ENCODE measurements at places on chromosomes 7 and 10.

DNA sequence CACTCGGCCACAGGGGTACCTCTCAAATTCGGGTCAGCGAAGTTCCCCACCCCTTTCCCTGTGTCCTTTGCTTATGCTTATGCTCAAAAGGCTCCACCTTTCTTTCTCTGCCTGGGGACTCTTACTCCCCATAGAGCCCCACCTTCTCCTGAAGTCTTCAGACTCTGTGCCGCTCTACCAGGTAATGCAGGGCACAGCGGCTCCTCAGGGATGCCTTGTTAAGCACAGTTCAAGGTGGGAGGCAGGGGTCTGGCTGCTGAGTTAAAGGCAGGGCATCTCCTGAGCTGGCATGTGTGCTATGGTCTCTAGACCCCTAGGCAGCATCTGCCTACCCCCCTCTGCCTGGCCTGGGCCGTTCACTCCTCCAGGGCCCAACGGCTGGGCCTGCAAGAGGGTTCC is 3.0 kb upstream of the CXCL12 start:
- H3K27me3 ChIP-seq = peaks cover 66% of the 10 kb centered on the region
- no peaks in the 10 kb centered on the region for H3K36me3 ChIP-seq
- H3K4me3 ChIP-seq = no peak overlapping the region
- no peak overlapping the region for H3K27ac ChIP-seq
- DNase-seq = no peak

GRCh38 chr7:94324380-94325121 is 70.1 kb upstream of the COL1A2 start:
- DNase-seq = no peak
- H3K27ac ChIP-seq = no peak overlapping the region
- H3K4me1 ChIP-seq = no peaks in the 10 kb centered on the region
- no peak overlapping the region for H3K4me3 ChIP-seq
- H3K27me3 ChIP-seq = no peaks in the 10 kb centered on the region

GRCh38 chr7:17056491-17057142 is 174.8 kb upstream of the AGR3 start:
- H3K4me3 ChIP-seq = no peak overlapping the region
- H3K27me3 ChIP-seq = peaks cover 3% of the 10 kb centered on the region
- no peak overlapping the region for H3K27ac ChIP-seq
- DNase-seq = no peak
- peaks cover 10% of the 10 kb centered on the region for H3K36me3 ChIP-seq

GRCh38 chr10:117350909-117351308 is 24.3 kb downstream of the PDZD8 start:
- H3K4me1 ChIP-seq = peaks cover 24% of the 10 kb centered on the region
- DNase-seq = no peak
- H3K4me3 ChIP-seq = no peak overlapping the region
- H3K27me3 ChIP-seq = no peaks in the 10 kb centered on the region
- no peak overlapping the region for H3K27ac ChIP-seq
- H3K36me3 ChIP-seq = peaks cover 5% of the 10 kb centered on the region

- no peak for DNase-seq
- no peak overlapping the region for H3K4me3 ChIP-seq
- peak overlapping the region; percentile 2 for H3K27ac ChIP-seq
These were observed 20.7 kb downstream of the AVL9 start for GRCh38 chr7:32515890-32516550.

DNA sequence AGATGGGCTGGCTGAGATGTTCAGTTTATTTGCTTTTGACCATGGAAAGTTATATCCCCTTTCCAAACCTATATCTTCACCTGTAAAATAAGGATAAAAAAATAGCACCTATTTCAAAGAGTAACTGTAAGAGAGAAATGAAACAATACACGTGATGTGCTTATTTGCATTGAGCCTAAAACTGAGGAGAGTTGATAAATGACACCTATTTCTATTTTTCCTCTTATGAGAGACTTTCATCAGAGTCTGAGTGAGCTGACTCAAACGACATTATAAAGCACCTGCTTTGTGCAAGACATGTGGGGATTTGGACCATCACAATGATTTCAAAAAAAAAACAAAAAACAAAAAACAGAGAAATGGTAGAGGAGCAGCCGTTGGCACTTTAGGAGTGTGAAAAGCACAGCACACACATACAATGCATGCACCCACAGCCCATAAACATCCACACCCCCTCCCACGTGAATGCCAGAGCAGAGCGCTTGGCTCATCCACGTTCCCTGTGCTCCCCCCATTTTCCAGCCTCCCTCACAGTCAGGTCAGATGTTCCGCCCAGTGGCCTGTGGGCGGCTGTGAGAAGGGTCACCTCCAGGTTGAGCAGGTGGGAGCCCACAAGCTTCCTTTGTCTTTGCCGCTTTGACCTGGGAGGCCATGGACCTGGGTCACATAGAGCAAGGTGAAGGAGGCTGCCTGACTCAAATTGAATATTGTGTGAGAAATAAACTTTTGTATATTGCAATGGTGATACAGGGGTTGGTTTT is 253.2 kb upstream of the ZNF32 start:
- H3K4me1 ChIP-seq = no peaks in the 10 kb centered on the region
- H3K27me3 ChIP-seq = peaks cover 31% of the 10 kb centered on the region
- DNase-seq = no peak
- H3K27ac ChIP-seq = no peak overlapping the region
- no peaks in the 10 kb centered on the region for H3K36me3 ChIP-seq
- H3K4me3 ChIP-seq = no peak overlapping the region

GRCh38 chr7:55335786-55336185 is 29.4 kb upstream of the LANCL2 start:
- H3K27ac ChIP-seq = no peak overlapping the region
- no peaks in the 10 kb centered on the region for H3K4me1 ChIP-seq
- H3K36me3 ChIP-seq = no peaks in the 10 kb centered on the region
- no peak overlapping the region for H3K4me3 ChIP-seq

DNA sequence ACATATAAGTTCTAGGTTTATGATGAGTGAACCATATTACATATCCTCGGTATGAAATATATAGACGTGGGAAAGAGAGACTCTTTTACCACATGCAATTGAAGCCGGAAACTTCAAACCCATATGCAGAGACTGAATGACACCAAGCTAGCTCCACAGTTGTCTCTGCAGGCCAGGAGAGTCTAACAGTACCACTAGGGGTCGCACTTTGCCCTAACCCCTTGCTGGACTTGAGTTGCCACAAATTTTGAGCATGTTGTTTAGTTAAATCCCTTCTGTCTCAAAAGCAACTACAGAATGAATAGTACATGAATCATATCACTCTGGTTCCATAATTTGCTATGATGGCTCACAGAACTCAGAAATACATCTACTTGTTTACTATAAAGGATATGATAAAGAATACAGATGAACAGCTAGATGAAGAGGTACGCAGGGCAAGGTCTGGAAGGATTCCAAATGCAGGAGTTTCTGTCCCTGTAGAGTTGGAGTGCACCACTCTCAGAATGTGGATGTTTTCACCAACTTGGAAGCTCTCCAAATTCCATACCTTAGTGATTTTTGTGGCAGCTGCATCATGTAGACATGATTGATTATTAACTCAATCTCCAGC is 112.4 kb upstream of the YAE1 start:
- no peaks in the 10 kb centered on the region for H3K4me1 ChIP-seq
- no peak overlapping the region for H3K27ac ChIP-seq
- H3K4me3 ChIP-seq = no peak overlapping the region
- peak; percentile 75 for DNase-seq

DNA sequence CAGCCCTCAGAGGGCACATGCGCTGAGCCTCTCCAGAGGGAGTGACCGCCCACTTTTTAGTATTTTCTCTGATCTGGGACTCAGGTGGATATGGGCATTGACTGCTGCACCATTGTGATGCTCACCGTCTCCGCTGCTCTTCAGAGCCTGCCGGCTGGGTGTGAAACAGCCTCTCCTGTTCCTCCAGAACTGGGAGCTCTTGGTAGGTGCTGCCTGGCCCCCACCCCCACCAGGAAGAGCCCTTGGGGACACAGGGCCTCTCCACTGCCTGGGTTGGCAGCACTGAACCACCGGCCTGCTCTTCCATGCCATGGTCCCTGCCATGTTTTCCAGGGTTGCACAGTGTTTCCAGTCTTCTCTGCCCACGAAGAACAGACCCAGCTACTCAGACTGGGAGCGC is 36.3 kb downstream of the ARHGAP22 start:
- H3K4me3 ChIP-seq = no peak overlapping the region
- H3K27ac ChIP-seq = no peak overlapping the region
- no peak for DNase-seq
- H3K27me3 ChIP-seq = peaks cover 29% of the 10 kb centered on the region
- no peaks in the 10 kb centered on the region for H3K4me1 ChIP-seq
- H3K36me3 ChIP-seq = no peaks in the 10 kb centered on the region

Data from activated naive CD4-positive, alpha-beta T cell treated with anti-CD3 and anti-CD28 coated beads, Interleukin-2, amount 10 ng/mL, durations not matched to agents 7 days and 5 days (primary cell).